AG04449 (cell line): ENCODE measurements at places on chromosomes 13 and 19.
A peak's percentile ranks its signal among the peaks of the same experiment; 100 is the strongest.

DNA sequence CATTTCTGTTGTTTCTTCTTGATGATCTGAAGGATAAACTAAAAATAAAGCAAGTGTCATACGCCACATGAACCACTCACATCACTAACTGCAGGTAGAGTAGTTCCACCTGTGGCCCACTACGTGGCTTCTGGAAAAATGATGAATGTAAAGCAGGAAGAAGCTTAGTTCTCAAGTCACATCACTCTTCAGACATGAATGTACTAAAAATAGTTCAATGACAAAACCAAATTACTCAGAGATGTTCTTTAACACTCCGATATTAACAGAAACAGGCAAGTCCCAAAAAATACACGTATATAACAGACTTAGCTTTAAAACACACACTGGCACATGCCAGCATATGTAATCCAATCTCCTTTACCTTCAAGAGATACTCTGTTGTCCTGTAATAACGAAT is 21.6 kb downstream of the RAB20 start:
- DNase-seq: no peak

GRCh38 chr19:47190167-47190727 is 40.8 kb downstream of the BBC3 start:
- peak; percentile 37 for DNase-seq

DNA sequence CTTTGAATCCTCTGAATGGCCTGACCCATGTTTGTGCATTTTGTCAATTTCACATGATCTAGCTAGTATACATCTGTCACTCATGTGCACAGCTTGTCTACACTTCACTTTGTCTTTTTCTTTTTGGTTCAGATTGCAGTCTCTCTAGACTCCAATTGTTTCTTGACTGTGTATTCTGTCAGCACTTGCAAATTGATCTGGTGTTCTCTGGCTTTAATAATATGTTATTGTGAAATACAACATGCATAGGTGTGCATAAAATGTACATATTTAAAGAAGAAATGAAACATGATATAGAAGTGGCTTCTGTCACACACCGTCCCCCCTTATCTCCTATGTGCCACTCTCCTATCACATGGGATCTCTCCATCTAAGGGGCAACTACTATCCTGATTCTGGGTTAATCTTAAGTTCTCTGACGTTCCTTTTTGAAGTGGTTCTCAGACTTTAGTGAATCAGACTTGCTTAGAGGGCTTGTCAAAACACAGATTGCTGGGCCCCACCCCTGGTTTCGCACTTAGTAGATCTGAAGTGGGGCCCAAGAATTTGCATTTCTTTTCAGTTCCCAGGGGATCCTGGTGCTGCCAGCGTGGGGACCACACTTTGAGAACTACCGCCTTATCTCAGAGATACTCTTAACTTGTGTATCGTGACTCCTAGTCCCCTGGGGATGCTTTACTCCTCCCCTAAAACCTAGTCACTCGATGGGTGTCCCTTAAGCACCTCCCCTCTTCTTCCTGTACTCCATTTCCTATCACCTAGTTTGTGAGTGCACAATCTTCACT is 5.8 kb downstream of the KRTDAP start:
- no peak for DNase-seq

- DNase-seq: no peak
Observed at GRCh38 chr13:76519685-76520084, 366.5 kb downstream of the KCTD12 start.

DNA sequence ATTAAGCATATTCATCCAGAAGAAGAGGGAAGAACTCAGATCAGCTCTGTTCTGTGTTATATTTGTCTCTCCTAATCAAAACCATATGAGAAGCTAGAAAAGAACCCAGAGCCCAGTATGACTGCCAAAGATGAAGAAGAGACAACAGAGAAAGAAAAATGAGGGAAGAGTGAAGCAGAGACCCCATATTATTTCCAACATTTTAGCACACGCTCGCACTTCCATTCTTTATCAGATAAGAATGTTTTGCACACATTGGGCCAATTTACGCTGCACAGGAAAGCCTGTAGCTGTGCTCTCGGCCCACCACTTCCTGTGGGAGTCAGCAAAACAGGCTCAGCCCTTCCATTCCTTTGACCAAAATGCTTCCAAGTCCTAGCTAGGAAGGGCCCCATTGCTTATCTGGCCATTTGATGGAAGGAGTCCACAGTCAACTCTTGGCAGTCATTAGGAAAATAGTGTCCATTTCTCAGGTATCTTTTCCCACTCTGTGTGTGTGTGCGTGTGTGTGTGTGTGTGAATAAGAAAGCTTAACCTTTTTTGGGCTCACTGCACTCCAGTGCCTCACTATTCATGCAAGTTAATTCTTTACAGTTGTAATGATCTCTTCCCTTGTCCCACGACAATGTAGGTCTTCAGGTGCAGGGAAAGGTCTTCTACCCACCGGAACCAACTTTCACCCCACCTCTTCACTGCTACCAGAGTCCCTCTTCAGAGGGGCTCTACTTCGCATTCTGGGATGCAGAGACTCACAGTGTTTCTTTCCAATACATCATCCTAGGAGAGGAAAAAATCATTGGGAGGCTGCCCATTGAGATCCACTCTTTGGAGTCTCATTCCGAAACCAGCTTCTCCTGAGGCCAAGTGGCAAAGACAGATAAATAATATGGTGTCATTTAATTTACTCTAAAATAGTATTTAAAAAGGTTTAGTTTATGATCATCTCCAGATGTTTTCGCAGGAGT is 237.5 kb downstream of the COG6 start:
- DNase-seq: no peak

- no peak for DNase-seq
Observed at GRCh38 chr13:81140675-81141074, 799.7 kb upstream of the SPRY2 start.

DNA sequence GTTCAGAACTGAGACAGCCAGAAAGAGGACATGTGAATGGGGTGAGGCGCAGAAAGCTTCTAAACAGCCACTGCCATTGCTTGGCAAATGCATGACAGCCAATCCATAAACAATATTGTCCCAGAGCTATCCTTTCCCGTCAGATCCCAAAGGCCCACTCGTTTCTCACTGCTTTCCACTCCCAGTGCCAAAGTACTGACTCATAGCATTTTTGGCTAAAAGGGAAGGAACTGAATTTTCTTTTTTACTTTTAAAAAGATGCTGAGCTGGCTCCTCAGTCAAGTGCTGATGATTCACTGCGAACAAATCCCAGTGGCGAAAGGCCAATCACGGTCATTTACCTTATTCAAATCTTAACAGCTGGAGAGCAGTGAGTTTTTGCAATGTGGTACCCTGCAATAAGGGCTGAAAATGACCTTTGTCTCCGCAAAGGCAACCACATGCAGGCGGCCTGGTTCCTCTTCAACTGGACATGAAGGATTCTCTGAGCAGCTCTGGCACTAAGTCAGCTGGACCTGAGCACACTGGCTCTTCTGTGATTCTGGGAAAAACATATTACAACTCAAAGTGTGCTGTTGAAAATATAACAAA is 151.7 kb downstream of the DCLK1 start:
- DNase-seq: peak; percentile 59

DNA sequence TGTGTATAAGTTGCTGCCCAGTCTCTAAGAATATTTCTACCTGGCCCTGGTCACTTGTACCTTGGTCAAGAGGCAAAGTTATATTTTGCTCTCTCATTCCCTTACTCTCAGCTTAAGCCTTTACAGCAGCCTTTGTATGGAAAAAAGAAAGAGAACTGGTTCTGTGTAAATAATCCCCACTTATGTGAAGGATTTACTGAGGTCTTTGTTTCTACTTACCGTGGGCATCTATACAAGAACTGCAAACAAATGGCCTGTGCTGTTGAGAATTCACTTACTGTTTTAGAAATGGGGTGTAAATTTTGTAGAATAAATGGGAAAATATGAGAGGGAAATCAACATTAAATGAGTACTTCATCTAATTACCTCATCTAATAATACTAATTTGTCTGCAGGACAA is 267.4 kb downstream of the PCDH20 start:
- DNase-seq: no peak

DNA sequence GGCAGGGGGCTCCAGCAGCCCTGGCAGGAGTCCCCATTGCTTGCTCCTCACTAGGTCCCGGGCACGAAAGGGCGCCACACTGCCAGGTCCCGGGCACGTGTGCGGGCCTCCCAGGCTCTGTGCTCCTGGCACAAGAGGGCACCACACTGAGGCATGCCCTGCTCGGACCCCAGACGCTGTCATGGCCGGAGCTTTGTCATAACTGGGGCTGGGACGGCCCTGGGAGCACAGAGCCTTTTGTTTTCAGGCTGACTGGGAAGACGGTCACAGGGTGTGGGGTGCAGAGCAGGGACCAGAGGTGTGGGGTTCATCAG is 7.4 kb downstream of the BSG start:
- no peak for DNase-seq

GRCh38 chr13:111256946-111257345 is 63.5 kb upstream of the TEX29 start:
- no peak for DNase-seq

- no peak for DNase-seq
Observed at GRCh38 chr13:107881362-107881761, 334.0 kb downstream of the LIG4 start.

GRCh38 chr13:29535663-29536655 is 59.5 kb downstream of the SLC7A1 start:
- no peak for DNase-seq

DNA sequence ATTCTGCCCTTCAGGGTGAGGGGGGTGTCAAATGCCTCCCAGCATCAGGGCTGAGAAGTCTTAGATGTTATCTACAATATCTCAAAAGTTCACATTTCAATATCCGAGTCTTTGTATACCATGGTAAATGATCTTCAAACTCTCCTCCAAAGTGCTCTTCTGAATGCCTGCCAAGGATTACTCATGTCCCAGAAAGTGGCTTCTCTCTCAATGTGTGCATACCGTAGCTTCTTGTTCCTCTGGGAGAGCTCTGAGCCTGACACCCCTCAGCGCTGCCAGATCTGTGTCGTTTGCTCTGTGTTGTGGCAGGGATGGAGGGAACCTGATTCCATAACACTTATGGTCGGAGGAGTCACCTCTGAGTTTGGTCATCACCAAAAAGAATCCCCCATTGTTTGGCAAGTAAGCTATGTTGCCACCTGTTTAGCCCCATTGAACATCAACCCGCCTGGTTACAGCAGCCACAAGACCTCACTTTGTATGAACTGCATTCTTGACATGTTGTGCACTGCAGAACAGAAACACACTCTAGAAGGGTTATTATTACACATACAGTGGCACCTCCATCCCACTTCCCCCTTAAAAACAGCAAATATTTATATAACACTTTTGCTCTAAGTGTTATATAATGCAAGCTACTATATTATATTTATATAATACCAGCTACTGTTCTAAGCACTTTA is 163.1 kb upstream of the MIR17HG start:
- DNase-seq: no peak

GRCh38 chr19:4537953-4538600 is 1.8 kb downstream of the LRG1 start:
- no peak for DNase-seq

DNA sequence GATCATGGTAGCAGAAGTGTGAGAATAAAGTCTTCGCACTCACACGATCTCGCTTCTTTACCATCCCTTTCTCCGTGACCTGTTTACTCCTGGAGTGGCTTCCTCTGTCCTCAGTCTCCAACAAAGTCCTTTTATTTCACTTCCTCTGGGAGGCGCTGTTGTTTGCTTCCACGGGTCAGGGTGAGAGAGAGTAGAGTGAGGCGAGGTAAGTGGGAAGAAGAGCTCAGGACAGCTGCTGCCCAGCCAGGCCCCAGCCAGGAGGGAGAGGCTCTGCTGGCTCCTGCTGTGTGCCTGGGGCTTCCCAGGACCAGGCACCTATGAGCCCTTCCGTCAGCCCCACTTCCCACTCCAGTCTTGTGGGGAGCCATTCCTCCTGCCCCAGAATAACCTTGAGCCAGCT is 242.1 kb downstream of the FGF9 start:
- no peak for DNase-seq

GRCh38 chr13:32316028-32316339 is 676 bp downstream of the BRCA2 start:
- DNase-seq: no peak

- DNase-seq: no peak
Observed at GRCh38 chr19:571566-571974, 826 bp upstream of the BSG start.

GRCh38 chr13:45876781-45877180 is 25.2 kb upstream of the SIAH3 start:
- no peak for DNase-seq
